ENCODE measurements at places on chromosomes 4 and X.

- DNase-seq: no peak
Observed at GRCh38 chr4:20474119-20474518, 222.4 kb downstream of the SLIT2 start.

DNA sequence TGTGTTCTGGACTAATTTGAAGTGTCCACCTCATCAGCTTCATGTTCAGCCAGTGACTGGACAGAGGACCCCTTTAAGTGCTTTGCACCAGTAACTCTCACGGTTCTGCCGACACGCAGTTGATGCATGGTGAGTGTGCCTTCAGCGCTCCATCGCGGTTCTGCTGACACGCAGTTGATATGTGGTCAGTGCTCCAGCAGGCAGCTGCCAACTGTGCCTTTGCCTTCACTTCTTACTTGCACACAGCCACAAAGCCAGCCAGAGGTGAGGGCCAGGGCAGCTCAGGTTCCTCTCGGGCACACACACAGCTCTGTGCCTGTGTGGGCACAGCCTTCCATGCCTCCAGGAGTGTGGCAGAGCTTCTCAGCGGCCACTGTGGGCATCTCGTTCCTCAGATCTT, 12.4 kb downstream of the NKX1-1 start:
- no peak for DNase-seq

- no peak for DNase-seq
Observed at GRCh38 chr4:94214703-94215319, 7.1 kb downstream of the SMARCAD1 start.

DNA sequence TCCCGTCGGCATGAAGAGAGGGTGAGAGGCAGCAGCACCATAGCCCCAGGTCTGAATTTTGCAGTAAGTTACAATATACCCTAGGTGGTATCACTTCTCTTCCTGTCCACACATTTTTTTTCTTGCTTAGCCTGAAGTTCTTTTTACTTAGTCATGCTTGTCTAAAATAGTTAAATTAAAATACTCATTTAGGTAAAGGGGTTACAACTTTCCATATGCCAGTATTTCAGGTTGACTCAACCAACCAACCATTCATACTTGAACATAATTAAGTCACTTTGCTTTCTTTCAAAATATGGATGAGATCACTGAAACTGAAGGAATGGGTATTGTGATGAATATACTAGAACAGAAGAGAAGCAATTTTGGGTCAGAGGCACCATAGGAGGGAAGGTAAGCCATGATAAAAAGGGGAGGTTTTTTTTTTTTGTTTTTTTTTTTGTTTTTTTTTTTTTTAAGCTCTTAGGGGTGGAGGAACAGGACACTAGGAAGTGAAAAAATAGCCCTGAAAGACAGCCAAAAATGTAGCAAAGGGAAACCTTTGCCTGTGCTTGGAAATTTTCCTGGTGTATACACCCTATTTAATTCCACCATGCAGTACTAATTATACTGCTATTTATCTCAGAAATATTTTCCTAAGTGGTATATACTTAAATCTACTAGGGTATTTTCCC, 41.8 kb downstream of the RPS6KA3 start:
- DNase-seq: no peak

DNA sequence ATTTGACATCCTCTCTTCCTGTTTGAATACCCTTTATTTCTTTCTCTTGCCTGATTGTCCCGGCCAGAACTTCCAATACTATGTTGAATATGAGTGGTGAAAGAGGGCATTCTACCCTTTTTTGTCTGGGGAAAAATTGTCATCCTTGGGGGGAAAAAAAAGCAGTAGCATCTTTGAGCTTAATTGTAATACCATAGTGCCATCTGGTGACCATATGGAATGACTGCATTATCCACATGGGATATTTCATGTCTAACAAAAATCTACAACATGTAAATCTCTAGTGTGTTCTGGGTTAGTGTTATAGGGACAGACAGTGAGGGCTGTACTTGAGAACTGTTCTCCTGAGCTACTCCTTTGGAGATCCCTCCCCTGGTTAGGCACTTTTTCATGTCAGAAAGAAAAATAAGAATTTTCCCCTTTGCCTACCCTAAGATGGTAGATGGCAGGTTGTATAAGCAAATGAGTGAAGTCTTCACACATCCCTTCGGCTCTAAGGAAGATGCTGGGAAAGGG, 26.0 kb downstream of the CAPN6 start:
- DNase-seq: no peak

DNA sequence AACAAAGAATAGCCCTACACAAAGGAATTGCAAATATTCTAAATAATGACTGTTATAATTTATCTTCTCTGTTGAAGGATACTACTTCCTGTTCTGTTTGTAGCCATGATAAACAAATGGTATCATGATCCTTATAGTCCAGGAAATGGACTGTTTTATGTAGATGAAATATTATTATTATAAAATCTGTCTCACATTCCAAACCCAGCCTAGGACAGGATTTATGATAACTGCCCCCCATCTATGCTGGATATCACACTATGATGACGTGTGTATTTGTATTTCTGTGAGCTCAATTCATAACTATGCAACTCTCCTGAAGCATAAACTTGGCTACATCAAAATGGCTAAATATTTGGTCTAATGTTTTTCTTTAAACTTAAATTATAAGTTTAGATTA, 21.3 kb downstream of the DMD start:
- DNase-seq: no peak

DNA sequence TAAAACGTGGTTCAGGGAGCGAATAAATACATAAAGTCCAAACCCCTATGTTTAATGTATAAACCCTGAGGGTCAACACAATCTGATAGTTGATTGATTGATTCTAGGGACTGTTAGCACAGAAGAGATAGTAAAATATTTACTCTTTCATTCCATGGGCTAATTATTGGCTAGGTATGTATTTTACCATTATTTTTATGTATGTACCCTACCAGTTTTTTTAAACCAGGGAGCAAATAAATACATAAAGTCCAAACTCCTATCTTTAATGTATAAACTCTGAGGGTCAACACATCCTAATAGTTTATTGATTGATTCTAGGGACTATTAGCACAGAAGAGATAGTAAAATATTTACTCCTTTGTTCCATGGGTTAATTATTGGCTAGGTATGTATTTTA, 40.0 kb downstream of the ZFX start:
- DNase-seq: no peak

DNA sequence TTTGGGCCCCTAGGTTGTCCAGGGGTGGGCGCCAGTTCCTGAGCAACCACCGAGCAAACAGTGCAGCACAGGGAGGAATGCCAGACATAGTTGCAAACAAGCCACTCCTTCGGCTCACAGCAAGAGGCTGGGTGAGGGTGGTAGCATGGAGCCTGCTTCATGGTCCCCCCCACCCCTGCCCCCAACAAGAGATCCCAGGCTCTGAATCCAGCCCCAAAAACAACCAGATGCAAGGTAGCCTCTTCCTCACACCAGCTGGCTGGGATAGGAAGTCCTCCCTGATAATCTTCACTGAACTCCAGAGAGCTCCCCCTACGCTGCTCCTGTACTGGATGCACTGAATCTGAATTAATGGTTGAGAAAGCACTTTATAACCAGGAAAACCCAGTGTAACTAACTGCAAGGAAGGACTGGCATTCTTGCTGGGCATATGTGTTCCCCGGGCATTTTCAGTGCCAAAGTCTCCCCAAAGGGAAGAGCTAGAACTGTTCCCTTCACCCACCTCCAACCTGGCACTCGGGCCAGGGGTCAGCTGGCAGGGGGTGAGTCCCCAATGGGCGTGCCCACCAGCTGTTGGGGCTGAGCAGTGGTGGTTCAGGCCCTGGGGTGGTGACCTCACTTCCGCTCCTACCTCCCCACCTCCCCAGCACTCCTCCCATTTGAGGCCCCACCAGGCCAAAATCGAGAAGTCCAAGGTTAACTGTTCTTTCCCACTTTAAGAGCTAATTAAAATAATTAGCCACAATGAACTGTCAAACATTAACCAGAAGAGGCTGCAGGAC, 1.5 kb downstream of the ELF4 start:
- DNase-seq: no peak

DNA sequence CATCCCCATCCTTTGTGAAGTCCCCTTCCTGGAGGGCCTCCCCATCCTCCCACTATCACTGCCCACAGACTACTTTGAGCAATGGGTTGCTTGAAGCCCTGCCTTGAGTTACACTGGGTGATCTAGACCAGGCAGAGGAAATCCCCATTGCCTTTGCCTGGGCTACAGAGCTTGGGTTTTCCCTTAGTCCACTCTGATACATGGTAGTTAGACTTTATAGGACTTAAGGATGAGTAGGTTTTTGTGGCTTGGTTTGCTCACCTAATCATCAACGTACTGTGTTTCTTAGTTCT, 56.6 kb downstream of the TMEM131L start:
- DNase-seq: no peak

DNA sequence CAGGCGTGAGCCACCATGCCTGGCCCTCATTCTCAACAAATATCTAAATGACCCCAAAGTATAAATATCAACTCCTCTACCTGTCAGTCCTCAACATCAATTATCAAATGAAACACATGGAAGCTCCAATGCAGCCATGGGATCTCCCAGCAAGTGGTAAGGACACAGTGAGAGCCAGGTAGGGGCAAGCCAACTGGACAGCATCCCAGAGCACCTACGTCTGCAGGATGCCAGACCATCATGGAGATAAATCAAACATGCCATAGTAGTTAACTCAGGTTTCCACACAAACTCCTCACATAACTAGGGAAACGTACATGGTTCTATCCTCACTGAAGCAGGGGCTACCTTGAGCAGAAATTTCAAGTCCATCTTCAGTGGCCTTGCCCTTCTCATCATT, 159.9 kb upstream of the MED14 start:
- DNase-seq: no peak

- DNase-seq: no peak
Observed at GRCh38 chr4:102447413-102447812, 53.7 kb upstream of the NFKB1 start.

GRCh38 chr4:38804654-38805295, at the start of gene TLR1:
TSS of gene TLR1 (minus strand) at chr4:38804791. CDS start at chr4:38798831, 5,960 bp downstream.
- DNase-seq: no peak

DNA sequence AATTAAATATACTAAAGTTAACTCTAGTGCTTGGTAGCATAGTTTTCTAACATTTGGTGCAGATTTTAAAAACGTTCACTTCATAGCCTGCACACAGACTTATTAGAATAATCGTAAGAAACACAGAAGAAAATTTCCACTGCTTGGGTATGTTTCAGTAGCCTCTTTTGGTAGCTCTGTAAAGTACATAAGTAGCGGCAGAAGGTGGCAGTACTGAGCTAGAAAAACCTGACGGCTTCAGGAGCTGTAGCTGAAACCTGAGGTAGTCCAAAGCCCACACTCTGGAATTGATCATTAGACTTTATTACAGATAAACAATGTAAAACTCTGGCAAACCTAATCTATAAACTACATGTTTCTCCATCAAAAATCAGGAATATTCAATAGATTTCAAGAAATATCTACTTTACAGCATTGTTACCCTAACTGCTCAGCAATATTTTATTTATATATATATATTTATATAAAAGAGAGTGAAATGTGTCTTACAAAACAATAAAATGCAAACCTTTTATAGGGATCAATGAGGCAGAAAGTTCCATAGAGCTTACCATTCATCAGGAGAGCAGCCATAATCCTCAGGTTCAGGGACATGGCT, 88.2 kb downstream of the ATP8A1 start:
- DNase-seq: peak; percentile 7

GRCh38 chr4:141246243-141246642, 25.5 kb downstream of the ZNF330 start:
- no peak for DNase-seq

- DNase-seq: no peak
Observed at GRCh38 chr4:16205298-16206164, 20.7 kb downstream of the TAPT1 start.

DNA sequence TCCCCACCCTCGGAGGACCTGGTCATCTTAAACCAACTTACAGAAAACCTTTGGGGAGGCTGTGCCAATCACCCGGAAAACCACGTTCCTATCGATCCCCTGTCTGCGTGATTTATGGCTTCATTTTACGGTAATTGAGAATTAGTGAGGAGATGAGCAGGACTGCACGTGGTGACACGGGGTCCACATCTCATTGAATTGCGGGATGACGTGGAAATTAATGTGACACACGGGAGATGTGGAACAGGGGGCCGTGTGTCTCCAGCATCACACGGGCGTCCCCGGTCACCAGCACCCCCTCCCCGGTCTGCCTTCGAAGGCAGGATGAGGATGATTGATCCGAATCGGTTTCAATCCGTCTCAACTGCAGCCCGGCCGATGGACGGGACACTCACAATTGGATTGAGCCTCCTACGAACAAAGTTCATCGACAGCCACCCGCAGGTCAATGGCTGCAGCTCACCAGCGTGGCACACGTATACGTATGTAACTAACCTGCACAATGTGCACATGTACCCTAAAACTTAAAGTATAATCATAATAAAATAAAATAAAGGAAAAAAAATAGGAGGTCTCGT, 160.3 kb downstream of the SHOX start:
- DNase-seq: no peak

GRCh38 chrX:101219864-101220346, 319 bp downstream of the DRP2 start:
- DNase-seq: no peak

- no peak for DNase-seq
Observed at GRCh38 chr4:55865228-55865806, 11.9 kb downstream of the EXOC1 start.

DNA sequence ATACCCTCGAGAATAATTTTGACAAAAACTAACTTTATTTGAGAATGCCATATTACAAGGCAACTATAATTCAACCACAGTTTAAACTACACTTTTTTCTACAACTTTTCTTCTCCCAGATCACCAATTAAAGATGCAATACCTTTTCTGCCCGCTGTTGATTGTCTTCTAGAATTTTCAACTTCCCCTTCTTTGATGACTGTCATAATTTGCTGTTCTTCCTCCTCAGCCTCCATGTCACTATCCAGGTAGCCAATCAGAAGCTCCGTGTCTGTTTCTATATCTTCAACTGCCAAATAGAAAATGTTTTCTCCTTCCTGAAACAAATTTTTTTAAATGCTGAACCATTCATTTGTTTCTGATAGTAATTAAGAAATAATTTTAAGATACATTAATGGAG, 101.5 kb downstream of the PRDM5 start:
- DNase-seq: no peak

GRCh38 chr4:56772134-56772533, 49.4 kb downstream of the SPINK2 start:
- no peak for DNase-seq

DNA sequence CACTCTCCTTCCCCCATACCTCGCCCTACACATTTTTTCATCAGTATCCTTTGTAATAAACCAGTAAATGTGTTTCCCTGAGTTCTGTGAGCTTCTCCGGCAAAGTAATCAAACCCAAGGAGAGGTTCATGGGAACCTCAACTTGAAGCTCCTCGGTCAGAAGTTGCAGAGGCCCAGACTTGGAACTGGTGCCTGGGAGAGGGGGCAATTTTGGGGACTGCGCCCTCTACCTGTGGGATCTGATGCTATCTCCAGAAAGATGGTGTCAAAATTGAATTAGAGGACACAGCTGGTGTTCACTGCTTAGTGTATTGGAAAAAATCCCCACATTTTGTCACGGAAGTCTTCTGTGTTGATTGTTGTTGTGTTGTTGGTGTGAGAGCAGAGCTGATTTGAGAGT, 70.6 kb downstream of the ATP11C start:
- DNase-seq: no peak

GRCh38 chr4:4328840-4329239, 38.8 kb downstream of the ZBTB49 start:
- no peak for DNase-seq

GRCh38 chr4:87087420-87087819, 133.0 kb downstream of the KLHL8 start:
- DNase-seq: no peak

GRCh38 chr4:77877167-77877566, 14.5 kb downstream of the MRPL1 start:
- DNase-seq: no peak
